Cardiac septum (tissue), 1 donor: ENCODE measurements at places on chromosomes 5 and 9.

DNA sequence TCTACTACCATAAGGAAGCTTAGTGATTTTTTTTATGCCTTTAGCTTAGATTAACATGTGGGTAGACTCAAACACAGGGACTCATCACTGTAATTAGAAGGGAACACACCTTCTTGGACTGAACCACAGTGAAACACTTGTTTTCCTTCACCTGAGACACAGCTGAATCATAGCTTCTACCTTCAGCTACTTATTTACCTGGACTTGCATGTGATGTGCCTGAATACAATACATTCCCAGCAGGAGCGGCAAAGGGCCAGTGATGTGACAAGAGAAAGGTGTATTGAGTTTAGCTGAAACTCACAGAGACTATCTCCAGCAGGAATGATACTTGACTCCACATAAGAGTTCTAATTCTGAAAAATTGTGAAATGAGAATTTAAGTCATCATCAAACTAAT, 37.8 kb downstream of the GRAMD2B start:
- no peak for DNase-seq

DNA sequence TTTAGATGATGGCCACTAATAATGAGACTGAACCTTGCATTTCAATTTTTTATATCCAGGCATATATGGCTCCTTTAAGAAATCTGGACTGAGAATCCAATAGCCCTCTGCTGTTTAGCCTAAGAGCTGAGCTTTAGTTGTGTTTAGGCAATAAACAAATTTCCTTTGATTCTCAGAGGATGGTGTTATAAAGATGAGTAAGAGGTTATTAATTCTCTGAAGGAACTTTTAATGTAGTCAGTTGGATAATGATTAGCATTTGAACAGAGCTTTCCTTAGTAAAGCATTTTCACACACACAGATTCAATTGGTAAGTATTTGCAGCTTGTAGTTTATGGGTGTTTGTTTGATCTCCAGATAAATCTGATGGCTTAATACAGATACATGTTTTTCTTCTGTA, 149.6 kb downstream of the PRR16 start:
- no peak for DNase-seq

DNA sequence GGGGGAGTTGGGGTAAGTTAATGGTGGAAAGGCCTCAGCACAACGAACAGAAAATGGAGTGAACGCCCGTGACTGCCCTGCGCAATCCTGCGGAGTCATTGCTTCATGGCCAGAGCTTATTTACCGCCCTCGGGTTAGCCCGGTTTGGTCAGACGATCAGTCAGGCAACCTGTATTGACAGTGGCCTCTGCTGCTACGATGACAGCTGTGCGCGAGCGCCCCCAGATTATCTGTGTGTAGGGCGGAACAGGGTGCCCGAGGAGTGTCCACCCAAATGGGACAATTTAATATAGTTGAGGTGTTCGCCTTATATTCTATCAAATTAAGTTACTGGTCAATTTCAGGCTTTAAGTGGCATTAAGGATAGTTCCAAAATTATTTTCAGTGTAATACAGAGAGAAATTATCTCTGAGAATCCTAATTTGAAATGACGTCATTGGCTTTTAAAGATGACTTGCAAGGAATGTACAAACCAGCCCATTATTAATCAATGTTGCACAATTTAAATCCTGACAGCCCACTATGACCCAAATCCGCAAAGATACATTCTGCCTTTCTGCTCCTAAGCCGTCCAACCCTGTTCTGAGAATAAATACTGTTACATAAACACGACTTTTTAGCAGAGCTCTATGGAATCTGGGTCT, 879 bp upstream of the UBQLN1 start:
- peak; percentile 87 for DNase-seq

- DNase-seq: no peak
Measured at GRCh38 chr9:95130484-95130883, 187.0 kb downstream of the FANCC start.

DNA sequence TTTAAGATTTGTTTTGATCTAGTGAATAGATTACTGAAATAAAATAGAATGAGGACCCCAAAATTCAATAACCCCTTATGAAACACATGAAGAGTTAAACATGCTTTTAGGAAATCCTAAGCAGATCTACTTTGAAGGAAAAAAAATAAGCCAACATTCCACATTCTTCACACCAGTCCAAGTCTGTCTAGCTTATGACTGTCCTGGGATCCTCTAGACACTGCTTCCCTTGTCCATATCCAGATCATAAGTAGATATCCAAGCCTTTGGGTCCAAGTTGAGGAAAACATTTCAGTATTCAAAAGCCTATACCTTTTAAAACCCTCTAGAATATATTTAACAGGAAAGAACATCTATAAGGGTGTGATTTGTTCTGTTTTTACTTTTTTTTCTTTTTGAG, 58.8 kb upstream of the MINAR2 start:
- no peak for DNase-seq

DNA sequence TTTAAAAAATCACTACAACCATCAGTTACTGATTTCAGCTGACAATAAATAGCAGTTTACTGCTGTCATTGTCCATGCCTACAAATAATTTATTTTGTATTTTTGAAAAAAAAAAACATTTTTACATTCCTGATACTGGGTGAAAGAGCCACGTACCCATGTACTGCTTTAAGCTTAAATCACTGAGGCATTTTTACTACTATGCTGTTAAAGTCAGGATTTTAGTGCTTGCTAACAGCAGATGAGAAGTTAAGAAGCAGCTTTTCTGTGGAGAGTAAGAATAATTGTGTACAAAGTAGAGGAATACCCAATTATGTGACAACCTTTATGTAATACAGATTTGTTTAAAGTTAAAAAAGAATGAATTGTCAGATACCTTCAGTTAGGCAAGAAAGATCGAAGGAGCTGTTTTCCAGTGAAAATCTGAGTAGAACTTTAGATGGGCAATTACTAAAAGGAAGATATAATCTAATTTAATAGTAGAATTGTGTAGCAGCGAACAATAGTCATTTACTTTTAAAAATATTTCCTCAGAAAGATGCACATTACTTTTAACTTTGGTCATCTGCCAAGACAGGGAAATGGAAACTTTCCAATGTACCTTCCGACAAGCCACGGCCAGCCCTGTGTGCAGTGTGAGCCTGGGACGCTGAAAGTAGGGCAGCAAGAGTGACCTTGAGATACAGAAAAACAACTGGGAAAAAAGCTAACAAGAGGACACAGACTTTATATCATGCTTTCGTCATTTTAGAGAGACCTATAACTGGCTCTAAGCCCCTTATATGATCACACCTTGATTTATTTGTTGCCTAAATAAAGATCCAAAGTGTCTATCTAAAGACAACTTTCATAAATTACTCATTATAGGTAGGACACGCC, 39.9 kb downstream of the RHOBTB3 start:
- DNase-seq: no peak

- no peak for DNase-seq
Measured at GRCh38 chr5:130337179-130337888, 433.1 kb downstream of the CHSY3 start.

- no peak for DNase-seq
Measured at GRCh38 chr5:113311301-113311700, 123.5 kb downstream of the TSSK1B start.
